Memory B cell (primary cell): ENCODE measurements at places on chromosomes 3 and 15.

DNA sequence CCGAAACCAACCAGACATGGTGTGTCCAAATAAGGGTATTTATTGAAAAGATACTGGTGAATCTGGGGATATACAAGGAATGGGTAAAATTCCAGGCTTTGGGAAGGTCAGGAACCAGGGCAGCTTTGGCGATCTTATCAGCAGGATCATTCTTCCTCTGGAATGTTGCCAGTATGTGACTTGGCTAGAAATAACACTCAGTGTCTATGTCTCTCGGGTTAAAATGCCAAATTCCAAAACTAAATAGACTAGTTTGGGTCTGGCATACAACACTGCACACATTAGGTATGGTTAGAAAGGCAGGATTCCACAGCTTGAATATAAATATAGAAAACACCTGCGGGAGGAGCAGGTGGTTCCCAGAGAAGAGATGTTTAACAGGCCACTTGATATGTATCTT is 220.2 kb upstream of the CD96 start:
- no peak for DNase-seq

GRCh38 chr15:66720206-66721010 is 18.4 kb downstream of the SMAD6 start:
- no peak for DNase-seq

DNA sequence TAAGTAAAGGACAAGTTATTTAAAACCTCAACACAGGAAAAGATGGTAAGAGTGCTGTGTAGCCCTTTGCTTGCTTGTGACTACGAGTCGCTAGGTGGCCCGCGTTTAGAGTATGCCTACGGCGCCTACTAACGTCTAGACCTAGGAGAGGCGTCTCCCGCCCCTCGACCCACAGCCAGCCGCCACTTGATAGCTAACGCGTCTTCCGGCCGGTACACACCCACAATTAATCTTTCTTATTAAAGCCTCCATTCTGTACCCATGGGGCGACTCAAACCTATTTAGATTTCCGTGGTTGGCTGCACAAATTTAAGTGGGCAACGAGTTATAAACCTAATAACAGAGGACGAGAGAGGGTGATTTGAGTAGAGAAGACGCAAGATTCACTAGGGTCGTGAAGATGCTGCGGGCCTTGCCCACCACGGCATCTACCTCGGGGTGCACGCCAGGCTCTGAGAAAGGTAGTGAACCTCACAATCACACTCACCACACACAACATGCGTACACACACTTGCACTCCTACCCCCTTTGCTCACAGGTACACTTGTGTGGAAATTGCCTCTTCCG is 12.0 kb downstream of the SOX2 start:
- no peak for DNase-seq

GRCh38 chr15:67792250-67792942 is 32.9 kb upstream of the SKOR1 start:
- DNase-seq: no peak

DNA sequence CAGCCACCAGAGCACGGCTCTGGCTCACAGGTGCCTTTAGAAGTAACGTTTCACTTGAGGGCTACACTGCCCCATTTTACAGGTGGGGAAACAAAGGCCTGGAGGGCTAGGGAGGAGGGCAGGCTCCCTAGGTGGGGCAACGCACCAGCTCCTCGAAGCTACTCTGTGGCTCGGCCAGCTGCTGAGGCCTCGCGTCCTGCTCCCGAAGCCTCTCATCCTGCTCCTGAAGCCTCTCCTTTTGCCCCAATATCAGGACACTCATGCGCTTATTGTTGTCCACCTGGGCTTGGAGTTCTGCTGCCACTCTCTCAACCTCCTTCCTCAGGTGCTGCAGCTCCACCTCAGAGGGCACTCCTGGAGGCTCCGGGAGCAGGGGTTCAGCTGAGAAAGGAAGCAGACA is 28.2 kb upstream of the OR4F6 start:
- DNase-seq: no peak

DNA sequence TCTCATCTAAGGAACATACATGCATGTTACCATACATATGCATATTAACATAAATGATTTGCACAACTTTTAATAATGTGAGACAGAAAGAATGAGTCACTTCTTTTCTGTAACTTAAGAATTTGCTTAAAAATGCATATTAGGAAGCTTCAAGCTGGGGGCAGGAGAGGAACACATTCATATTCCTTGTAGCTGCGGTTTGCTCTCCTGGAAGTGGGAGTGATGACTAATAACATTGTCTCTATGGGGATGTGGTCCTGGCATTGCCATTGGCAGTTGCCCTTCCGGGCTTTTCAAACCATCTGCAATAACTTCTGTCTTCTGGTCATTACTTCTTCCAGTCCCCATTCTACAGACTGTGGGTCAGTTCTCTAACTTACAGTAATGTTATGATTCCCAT is 15.6 kb downstream of the CHST2 start:
- DNase-seq: no peak

- no peak for DNase-seq
These were observed 412.7 kb upstream of the ROBO2 start for GRCh38 chr3:76627236-76627635.

GRCh38 chr15:81095690-81096365 is 38.2 kb upstream of the CFAP161 start:
- DNase-seq: no peak
